Naive thymus-derived CD4-positive, alpha-beta T cell (primary cell): ENCODE measurements at places on chromosomes 16 and 17.

DNA sequence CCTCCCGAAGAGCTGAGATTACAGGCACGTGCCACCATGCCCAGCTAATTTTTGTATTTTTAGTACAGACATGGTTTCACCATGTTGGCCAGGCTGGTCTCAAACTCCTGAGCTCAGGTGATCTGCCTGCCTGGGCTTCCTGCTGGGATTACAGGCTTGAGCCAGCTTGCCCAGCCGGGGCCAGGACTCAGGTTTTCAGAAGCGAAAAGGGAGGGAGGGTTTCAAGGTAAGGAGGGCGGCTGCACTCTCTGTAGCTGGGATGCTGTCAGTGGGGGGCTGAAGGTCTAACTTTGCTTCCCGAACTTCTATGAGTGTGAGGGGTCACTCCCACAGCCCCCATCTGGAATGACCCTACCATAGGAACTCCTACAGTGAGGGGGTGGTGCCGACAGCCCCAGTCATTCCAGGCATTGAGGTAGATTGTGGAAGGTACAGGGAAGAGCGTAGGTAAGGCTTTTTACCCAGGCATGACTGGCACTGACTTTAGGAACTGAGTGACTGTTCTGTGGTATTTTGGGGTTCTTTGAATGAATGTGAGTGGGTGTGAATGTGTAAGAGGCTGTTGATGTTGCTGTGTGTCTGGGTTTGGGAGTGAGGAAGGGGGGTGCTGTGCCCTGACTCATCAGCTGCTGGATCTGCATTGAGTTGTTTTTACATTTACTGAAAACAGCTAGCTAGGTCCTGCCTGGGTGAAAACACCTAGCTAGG is 3.8 kb upstream of the C1QL1 start:
- peak; percentile 59 for DNase-seq

- DNase-seq, result no peak
Observed at GRCh38 chr16:11140466-11140865, 115.5 kb downstream of the SOCS1 start.

- DNase-seq, result no peak
Observed at GRCh38 chr16:47858333-47858982, 297.3 kb downstream of the ABCC12 start.

- DNase-seq, result no peak
Observed at GRCh38 chr17:79047291-79047920, 23.4 kb downstream of the C1QTNF1 start.

GRCh38 chr16:5875416-5875815 is 777.8 kb upstream of the EEF2KMT start:
- DNase-seq, result no peak

GRCh38 chr17:48137656-48138055 is 30.1 kb downstream of the SNX11 start:
- no peak for DNase-seq

- DNase-seq, result no peak
Observed at GRCh38 chr17:39156491-39156890, 5.1 kb upstream of the PLXDC1 start.

GRCh38 chr16:89048871-89049422 is 44.7 kb upstream of the ACSF3 start:
- DNase-seq, result no peak

DNA sequence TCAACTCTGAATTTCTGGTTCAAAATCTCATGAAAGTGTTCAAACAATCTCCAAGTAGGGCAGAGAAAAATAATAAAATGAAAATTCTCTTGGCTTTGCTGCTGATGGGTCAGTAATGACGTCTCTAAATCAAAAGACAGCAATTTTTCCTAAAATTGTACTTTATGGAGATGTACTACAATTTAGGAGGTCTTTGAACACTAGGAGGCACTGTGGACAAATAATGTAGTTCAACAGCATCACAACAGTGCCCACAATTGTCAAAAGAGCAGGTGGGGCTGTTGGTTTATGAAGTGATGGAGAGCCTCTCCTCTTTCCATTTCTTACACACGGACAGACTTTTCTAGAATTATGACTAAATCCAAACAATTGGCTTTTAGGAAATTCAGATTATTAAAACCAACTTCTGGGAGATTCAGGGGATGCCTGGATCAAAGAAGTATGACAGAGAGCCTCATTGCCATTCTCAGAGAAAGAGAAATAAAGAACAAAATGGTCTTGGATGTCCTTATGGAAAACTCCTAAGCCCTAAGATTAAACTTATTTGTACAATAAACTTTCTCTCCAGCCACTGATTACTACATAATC is 23.8 kb downstream of the EZH1 start:
- peak; percentile 43 for DNase-seq
